ENCODE measurements at places on chromosomes 1 and 21. TPM values are rescaled to one million over a fixed set of nuclear protein-coding genes. Genes with fewer than 3 reads are reported as not detected.
A peak's percentile ranks its signal among the peaks of the same experiment; 100 is the strongest.

DNA sequence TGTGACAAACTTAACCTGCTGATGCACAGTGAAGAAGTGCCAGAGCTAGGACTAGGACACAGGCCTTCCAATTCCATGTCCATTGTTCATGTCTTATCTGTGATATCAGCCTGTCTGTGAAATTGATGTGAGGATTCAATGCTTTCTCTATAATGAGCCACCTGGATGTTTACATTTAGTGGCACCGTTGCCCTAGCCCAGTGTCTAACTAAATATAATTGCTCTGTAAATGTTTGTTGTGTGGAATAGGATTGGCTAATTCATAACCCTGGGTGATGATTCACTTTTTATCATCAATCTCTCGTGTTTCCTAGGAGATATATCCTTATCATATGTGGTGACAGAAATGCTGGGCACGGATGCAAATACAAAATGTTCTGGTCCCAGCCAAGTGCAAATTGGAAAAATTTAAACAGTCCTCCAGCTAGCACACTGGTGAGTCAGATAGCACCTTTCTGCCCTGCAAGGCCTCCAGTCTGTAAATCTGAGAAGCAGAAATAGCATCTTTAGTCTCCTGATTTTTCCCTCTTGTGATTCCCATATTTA is 46.9 kb upstream of the GNG12 start:
- DNase-seq: peak; percentile 34

Gene OR2M3
- not detected for total RNA-seq

DNA sequence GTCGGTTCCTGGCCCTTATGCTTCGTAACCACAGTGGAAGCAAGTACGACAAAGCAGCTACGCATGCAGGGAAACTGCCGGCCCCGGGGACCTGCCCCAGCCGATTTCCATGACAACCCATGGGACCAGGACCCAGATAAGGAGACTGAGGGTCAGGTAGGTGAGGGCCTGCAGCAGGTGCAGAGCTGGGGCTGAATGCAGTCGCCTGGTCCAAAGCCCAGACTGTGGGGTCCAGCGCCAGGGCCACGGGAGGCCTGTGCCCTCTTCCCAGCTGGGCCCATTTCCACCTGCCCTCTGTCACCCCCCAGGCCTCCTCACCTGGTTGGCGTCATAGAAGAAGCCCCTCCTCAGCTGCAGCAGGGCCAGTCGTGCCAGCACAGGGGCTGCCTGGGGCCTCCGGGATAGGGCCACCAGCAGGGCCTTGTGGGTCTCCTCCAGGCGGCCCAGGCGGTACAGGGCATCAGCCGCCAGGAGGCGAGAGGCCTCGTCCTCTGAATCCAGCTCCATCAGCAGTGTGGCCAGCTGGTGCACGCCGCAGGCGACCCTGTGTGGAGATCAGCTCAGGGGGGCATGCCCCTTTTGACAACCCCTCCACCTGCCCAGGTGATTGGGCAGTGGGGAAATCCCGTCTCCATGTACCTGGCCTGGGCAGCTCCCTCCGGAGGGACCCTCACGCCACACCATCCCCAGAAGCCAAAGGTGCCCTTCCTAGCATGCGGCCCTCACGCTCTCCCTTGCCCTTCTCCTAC is 14.2 kb downstream of the TTC34 start:
- DNase-seq: no peak

DNA sequence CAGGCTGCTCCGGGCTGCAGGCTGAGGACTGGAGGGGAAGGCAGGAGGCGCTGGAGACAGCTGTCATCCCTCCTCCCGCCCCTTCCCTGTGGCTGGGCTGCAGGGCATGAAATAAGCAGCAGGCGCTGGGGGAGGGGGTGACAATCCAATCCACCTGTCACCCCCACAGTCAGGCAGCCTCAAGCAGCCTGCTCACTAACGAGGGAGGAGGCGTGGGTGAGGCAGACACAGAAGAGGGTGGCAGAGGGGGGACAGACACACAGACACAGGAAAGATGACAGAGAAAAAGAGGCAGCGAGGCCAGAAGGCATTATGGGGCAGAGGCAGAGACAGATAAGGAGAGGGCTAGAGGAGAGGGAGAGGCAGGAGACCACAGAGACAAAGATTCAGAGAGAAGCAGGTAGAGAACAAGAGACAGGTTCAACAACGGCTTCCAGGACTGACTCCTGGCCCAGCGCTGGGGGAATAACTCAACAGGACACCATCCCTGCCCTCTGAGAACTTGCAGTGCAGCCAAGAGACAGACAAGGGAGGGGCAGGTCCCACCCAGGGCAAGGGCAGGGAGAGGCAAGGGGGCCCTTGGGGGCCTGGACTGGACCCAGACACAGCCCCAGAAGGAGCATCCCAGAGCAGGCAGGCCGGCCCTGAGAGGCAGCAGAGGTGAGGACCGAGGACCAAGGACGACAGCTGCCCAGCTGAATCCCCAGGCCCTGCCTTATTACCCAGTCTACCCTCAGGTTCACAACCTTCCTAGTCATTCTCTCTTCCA is 11.2 kb downstream of the MEF2D start:
- DNase-seq: peak; percentile 38

GRCh38 chr1:32806910-32807523 is 10.1 kb downstream of the YARS1 start:
- DNase-seq: peak; percentile 24

Gene SPRR3
- total RNA-seq: not detected

DNA sequence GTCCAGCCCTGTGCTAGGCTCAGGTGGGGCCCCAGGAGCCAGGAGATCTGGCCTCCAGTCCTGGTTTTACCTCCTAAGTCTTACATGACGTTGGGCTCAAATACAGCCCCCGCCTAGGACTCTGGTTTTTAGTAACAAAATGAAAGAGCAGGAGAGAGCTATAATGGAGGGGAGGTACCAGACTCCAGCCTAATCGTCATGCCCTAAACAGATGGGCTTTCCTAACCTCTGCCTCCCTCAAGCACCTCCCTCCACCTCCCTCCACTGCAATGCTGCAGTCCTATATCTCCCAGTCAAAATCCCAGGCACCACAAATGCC is 28.6 kb downstream of the TTC39A start:
- no peak for DNase-seq

GRCh38 chr1:98981917-98982513 is 22.6 kb downstream of the PLPPR5 start:
- DNase-seq: no peak

DNA sequence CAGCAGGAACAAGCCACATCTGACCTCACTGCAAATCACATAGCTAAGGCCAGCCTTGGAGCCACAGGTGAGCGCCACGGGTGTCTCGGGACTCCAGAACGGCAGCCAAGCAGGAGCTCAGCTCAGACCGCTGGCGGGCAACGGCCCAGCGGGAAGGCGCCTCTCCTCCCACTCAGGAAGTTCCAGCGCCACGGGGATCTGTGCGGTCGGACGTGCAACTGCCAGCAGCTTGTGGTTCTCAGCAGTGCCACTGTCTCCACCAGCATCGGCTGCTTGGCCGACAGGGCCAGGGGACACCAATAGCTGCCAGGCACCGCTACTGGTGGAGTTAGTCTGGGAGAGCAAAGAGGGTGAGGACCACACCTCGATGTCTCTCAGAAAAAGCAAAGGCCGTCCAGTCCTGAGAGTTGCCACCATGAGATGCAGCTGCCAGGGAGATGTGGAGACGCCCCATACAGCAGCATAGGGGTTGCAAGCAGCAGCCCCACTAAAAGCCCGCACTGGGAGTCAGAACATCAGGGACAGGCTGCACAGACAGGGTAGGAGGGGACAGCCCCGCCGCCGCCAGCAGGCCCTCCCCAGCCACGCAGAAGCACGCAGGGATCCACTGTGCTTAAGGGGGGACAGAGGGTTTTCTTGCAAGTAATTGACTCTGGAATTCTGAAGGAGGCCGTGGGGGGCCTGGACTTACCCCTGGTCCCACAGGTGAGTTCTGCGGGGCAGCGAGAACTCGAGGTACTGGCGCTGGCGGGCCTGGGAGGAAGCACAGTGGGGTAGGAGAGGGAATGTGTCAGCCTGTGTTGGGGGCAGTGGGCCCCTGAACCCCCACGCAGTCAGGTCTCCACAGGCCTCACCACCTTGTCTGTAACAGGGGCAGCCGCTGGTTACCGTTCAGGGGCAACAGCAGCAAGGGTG is 83.5 kb downstream of the NPHP4 start:
- no peak for DNase-seq

- no peak for DNase-seq
Observed at GRCh38 chr1:6984986-6985385, 199.7 kb downstream of the CAMTA1 start.

Gene SLAMF9
- not detected for total RNA-seq

- no peak for DNase-seq
Observed at GRCh38 chr21:38983560-38983959, 177.8 kb downstream of the ETS2 start.

DNA sequence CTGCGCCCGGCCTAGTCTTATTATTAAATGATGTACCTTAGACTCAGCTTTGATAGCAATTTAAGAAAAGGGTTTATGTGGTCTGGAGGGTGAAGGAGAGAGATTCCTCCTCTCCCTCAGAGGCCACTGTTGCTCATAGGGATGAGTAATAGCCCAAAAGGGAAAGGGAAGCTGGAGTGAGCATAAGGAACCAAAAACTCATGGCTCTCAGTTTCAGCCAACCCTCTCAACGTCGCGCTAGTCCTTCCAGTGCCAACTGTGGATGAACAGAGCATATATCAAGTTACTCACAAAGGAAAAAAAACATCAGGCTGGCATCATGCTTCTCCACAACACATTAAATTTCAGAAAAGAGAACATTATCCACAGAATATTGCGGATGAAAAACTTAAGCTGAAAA is 8.3 kb upstream of the GPR89B start:
- DNase-seq: no peak

GRCh38 chr1:201137579-201138310 is 10.8 kb upstream of the ASCL5 start:
- peak; percentile 69 for DNase-seq

DNA sequence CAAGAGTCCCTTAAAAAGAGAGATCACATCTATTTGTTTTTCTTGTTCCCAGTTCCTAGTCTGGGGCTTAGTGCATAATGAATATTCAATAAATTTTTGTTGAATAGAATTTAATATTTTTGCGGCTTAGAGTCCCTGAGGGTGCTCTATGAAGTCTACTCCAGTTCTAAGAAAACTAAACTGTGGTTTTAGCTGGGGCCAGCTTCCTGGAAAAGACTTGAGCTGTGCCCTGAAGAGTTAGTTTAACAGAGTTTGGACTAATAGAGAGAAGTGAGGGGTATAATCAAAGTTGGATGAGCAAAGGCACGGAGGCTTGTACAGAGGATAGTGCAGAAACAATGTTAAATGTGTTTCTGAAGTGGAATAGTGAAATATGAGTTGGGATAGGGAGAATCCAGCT is 168.9 kb downstream of the FASLG start:
- DNase-seq: no peak

GRCh38 chr1:56915960-56916359 is 49.9 kb downstream of the C8B start:
- DNase-seq: no peak

DNA sequence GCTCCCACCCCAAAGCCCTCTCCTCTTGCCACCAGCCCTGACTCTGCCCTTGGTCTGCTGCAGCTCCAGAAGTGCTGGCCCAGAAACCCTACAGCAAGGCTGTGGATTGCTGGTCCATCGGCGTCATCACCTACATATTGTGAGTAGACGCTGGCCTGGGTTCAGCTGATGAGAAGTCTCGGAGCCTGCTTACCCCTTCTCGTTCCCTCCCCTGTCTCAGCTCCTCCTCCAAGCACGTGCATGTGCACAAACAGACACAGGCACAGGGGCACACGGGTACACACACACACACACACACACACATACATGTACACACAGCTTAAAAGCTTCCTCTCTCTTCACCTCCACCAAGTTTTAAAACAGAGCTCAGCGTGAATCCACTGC is 24.3 kb downstream of the CAMK1G start:
- DNase-seq: no peak

DNA sequence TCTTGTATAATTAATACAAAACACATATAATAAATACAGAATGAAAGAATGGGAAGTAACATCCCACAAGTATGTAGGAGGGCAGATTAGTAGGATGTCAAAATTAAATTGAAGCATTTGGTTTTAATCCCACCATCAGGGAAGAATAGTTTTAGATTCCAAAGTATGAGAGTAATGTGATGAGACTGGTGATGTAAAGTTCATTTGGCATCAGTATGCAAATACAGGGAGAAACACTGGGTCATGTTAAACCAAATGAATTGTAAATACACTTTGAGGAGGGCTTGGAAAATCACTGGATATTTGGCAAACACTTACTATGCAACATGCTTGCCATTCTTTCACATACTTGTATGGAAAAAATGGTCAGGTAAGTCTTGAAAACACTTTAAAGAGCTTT is 358.8 kb downstream of the DPYD start:
- DNase-seq: no peak

- DNase-seq: no peak
Observed at GRCh38 chr1:204293605-204294337, 66.0 kb downstream of the PLEKHA6 start.

DNA sequence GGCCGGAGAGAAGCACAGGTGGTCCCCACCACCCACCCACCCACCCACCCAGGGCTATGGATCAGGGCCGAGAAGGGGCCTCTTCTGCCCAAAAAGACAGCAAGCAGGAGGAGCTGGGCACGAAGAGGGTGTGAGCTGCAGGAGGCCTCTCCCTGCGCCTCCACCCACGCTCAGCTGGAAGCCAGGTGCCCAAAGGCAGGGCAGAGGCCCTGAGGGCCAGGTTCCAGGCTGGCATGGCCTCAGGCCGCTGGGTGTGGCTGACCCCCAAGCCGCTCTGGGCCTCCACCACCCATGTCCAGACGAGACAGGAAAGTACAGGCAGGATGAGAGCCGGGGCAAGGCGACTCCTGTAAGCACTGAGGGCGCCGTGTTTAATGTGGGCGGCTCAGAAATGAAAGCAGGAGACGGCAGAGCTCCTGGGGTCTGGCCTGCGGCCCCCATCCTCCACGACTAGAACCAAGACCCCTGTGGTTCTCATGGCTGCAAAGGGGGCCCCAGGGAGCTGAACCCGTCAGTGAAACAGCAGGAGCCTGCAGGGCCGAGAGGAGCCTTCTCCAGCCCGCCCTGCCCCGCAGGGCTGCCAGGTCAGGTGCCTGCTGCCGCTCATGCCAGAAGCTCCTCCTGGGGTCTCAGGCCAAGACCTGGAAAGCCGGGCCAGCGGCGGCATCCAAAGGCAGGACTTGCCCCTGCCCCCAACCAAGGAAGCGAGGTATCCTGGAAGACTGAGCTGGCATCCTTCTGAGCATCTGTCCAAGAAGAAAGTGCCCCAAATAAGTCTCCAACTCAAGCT is 56.0 kb downstream of the MEGF6 start:
- no peak for DNase-seq

Gene GCSAML
- total RNA-seq: not detected

Gene ESPN
- 31.1 TPM for total RNA-seq

DNA sequence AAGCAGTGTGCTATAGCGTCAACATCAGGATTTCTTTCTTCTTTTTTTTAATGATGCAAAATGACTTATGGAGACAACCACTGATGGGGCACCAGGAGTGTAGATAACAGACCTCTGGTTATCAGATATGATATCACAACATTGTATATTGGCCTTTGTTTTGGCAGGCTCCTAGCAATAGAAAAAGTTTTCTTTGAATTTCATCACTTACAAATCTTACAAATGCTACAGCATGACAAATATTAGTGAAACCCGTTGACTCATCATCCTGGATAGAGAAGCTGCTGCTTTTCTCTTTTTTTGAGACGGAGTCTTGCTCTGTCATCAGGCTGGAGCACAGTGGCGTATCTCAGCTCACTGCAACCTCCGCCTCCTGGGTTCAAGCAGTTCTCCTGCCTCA is 92.9 kb downstream of the LTN1 start:
- no peak for DNase-seq

Measured in hepatocyte (in vitro differentiated cells).